ENCODE measurements at places on chromosomes 1 and 21.

GRCh38 chr1:161088587-161089110 lies 709 bp downstream of the NECTIN4 start:
- DNase-seq: no peak

GRCh38 chr21:43318841-43319781 lies 107.8 kb downstream of the SIK1 start:
- no peak for DNase-seq

- DNase-seq: no peak
Observed at GRCh38 chr1:169886931-169887330, 6.8 kb downstream of the SCYL3 start.

DNA sequence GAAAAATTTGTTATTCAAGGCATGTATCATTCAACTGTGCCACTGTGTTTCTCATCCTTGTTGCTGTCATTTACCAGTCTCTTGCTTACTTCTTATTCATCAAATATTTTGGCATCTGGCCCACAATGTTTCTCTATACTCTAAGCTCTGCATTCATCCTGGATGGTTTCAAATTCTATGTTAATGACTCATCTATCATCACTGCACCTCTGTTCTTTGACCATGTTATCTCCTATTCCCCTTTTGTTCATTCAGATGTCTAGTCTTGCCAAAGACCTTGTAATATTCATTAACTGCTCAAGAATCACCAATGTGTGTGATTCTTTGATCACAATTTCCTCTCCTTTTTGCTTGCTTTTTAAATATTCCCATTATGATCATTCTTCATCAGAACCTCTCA lies 54.6 kb upstream of the PRKACB start:
- DNase-seq: no peak

DNA sequence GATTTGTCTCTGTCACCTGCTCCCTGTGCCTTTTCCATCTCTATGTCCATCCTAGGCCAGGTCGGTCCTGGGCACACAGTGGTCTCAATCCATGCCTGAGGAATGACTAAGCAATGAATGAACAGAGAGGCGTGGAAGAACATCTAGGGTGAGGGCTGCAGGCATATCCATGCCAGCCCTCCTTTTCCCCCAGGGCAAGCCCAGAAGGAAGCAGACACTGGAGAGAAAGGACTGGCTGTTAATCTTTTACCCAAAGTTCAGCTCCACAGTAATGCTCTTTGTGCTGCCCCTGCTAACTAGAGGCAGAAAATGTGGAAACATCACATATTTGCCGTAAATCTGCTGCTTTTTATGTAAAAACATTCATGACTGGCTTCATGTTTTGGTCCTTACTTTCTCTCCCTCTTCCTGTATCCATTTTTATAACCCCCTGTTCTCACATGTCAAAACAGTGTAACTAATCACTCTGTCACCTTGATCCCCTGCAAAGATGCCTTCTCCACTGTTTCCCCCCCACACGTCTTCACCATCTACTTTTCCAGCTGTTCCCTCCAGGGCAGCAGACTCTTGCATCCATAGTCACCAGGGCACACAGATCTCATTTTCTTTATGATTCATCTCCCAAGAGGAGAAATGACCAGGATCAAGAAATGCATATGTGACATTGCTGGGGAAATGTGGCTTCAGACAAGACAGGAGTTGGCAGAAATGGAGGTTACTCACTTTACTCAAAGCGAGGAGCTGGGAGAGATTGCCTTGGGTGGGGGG lies 166.4 kb upstream of the PROX1 start:
- no peak for DNase-seq

DNA sequence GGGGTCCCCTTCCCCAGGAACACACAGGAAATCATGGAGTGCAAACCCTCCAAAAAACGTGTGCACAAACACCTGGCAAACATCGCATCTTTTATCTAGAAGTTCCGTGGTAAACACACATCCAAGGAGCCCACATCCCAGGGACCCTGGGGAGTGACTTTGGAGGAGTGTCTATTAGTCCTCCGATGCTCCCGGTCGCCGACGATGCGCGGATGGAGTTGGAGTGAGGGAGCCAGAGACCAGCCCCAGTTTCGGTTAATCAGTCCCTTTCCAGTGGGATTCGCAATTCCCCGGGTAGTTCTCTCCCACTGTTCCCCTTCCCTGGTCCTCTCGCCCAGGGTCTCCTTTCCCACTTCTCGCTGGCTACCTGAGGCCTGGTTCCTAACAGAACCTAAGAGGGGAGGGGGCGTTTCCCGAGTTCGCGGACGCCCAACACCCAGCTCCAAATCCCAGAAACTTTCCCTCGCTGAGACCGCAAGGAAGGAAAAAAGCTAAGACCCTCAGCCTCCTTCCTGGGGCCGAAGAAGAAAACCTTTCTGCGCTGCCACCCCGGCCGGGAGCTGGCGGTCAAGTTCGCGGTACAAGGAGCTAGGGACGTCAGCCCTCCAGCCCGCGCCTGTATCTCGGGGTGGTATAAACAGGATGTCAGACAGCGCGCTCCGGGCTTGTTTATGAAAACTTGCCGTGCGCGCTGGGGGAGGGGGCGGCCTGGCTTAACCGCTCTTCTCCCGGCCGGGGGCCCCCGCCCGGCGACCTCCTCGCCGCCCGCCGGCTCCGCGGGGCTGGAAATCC lies 787 bp downstream of the JAK1 start:
- peak; percentile 69 for DNase-seq

DNA sequence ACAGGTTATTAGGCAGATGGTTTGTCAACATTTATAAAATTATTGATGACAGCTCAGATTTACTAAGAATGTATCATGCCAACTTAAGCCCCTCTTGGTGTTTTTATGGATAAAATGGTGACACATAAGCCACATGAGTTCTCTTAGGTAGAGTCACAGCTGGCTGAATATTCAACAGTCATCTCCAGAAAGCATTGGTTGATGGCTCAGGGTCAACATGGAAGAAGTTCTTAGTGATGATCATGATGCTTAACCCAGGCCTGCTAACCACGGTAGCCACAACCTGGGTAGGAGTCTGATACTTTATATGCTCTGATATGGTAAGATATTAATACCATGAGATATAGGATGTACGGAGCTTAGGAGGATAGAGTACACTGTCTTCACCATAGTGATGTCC lies 46.4 kb upstream of the SIPA1L2 start:
- DNase-seq: no peak

- no peak for DNase-seq
Observed at GRCh38 chr1:1170215-1171091, 3.2 kb upstream of the TTLL10 start.

- no peak for DNase-seq
Observed at GRCh38 chr1:11466416-11466815, 12.5 kb upstream of the DISP3 start.

GRCh38 chr1:204979891-204980649 lies 62.9 kb upstream of the CNTN2 start:
- no peak for DNase-seq

GRCh38 chr1:175250027-175250426 lies 57.5 kb upstream of the KIAA0040 start:
- DNase-seq: no peak

All from activated T-helper 2 cell treated with anti-CD3 and anti-CD28 coated beads, Interferon-gamma antibody, Interleukin-2, Interleukin-4, amounts not matched to agents 10 μg/mL and 5 μg/mL and 100 μg/mL, durations not matched to agents 14 hours and 24 hours and 36 hours (primary cell).